ENCODE measurements at places on chromosomes 5 and 9.

DNA sequence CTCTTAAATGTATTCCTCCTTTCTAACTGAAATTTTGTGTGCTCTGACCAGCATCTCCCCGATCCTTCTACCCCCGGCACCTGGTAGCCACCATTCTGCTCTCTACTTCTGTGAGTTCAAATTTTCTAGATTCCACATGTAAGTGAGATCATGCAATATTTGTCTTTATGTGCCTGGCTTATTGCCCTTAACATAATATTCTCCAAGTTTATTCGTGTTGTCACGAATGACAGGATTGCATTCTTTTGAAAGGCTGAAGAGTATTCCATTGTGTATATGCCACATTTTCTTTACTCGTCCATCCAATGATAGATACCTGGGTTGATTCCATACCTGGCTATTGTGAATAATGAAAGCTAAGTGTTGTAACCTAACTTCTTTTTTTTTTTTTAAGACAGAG lies 29.0 kb downstream of the FBXL7 start:
- DNase-seq, result no peak

GRCh38 chr9:111582888-111583287 lies 16.6 kb downstream of the PTGR1 start:
- no peak for DNase-seq

DNA sequence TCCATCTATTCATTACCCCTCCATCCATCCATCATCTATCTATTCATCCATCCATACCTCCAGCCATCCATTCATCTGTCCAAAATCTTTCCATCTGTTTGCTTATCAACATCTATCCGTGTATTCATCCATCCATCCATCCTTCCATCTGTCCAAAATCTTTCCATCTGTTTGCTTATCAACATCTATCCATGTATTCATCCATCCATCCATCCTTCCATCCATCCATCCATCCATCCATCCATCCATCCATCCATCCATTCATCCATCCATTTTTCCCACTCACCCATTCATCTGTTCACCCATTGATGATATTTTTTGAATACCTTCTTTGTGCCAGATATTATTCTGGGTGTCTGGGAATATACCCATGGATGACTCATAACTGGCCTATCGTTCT lies 12.8 kb downstream of the VCAN start:
- DNase-seq, result no peak

DNA sequence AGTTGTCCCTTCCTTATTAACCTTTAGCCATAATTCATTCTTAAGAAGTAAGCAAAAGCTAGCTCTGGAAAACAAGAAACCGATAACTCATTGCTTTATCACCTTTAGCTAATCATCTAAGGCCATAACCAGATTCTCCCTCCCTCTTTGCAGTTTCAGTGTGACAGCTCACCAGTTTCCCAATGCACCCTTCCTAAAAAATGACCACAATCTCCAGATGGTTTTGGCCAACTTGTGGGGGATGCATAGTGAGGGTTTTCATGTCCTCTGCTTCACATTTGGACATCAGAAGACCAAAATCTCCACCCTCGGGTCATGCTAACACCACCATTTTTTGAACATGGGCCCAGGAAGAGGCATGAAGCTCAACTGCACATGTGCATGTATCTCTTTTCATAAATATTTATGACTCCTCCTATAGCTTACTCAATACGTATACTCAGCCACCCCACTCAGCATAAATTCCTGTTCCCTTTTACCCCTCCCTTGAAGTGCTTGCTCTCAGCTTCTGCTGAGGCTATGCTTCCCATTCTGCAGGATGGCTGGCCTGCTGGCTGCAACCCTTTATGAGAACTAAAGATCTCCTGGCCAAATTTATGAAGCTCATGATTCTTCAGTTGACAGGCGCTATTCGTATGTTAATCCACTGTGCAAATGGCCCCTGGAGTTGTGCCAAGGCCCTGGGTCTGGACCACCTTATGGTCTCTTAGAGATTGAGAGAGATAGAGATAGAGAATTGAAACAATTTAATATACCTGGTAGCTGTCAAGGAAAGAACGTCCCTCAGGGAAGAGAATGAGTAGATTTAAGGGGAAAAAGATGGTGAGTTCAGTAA lies 14.8 kb downstream of the PPP3R2 start:
- DNase-seq, result peak; percentile 32

GRCh38 chr5:51621156-51621555 lies 237.9 kb downstream of the ISL1 start:
- no peak for DNase-seq

GRCh38 chr5:150619359-150620230 lies 20.9 kb upstream of the SYNPO start:
- no peak for DNase-seq

DNA sequence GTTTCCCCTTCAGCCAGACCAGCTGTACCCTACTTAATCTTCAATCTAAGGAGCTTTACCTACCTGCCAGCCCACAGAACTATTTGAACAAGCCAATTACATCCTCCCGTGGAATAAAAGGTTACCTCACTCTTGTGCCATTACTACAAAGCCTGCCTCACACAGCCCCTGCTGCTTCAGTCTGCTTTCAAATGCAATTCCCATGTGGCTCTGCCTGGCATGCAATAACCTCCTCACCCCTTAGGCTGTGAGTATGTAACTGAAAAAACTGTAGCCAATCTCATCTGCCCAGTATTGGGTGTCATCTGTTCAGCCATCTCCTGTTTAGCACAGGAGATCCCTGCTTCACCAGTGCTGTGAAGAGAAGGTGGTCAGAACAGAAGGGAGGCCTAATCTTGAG lies 6.1 kb upstream of the GCNT1 start:
- DNase-seq, result no peak
